ENCODE measurements at places on chromosomes 12 and 14.

DNA sequence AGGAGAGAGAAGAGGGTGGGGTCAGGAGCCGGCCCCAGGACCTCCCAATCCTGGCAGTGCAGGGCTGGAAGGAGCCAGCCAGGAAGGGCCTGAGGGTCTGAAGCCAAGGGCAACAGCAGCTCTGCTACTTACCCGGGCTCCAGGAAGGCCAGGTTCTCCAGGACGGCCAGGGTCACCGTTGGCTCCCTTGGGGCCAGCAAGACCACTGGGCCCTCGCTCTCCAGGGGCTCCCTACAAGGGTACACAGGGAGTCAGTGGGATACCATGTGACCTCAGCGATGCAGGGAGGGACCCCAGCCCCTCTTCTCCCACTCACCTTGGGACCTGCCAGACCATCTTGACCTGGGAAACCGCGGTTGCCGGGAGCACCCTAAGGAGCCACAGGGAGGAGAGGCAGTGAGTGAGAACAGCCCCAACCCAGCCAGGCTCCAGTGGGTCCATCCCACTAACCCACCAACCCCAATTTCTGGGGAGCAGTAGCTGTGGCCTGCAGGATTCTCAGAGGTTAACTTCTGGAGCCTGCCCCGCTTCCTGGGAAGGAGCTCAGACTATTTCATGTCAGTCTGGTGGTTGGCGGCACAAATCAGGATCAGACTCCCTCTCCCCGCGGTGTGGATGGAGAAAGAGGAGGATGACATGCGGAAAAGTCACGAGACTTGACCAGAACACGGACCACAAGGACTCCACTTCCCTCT is 18.5 kb downstream of the COL2A1 start:
- DNase-seq, result no peak

- DNase-seq, result no peak
These were observed 271.4 kb downstream of the NAV3 start for GRCh38 chr12:78101946-78102635.

- DNase-seq, result no peak
These were observed 775.0 kb downstream of the DIO2 start for GRCh38 chr14:79436335-79436734.

GRCh38 chr12:122730215-122731014 is at the start of gene HCAR1:
Gene HCAR1 (minus strand): TSS chr12:122730844. CDS start chr12:122730339, 505 bp downstream.
- DNase-seq, result no peak

DNA sequence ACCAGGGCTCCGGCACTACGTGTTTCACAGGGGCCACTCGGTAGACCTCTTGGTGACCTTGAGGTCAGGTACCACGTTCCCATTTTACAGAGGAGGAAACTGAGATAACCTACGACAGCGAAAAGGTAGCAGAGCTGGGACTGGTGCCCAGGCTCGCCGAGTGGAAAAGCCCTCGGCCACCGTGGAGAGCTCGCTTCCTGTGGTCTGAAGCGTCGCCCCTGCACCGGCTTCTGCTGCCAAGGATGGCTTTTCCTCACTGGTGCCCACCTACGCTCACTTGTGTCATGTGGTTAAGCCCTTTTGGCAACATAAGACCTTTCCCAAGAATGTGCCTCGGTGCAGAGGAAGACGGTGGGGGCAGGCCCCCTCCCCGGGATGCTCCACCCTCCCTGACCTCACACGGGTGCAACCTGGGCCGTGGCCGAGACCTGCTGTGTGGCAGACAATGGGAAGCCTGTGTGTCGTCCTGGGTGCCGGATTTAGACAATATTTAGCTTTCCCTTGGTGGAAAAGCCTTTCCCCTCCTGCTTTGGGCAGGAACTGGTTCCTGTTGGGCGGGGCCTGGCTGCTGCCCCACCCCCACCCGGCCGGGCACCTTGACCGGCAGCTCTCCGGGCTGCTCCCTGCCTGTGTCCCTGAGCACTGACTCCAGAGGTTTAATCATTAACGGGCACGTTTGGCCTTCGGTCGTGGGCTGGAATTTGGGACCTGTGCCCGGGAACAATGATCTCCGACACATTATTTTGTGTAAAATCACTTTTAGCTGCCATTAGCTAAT is 32.4 kb upstream of the PPP1R13B start:
- DNase-seq, result no peak

- DNase-seq, result no peak
These were observed 74.2 kb downstream of the TESC start for GRCh38 chr12:117024961-117025480.

DNA sequence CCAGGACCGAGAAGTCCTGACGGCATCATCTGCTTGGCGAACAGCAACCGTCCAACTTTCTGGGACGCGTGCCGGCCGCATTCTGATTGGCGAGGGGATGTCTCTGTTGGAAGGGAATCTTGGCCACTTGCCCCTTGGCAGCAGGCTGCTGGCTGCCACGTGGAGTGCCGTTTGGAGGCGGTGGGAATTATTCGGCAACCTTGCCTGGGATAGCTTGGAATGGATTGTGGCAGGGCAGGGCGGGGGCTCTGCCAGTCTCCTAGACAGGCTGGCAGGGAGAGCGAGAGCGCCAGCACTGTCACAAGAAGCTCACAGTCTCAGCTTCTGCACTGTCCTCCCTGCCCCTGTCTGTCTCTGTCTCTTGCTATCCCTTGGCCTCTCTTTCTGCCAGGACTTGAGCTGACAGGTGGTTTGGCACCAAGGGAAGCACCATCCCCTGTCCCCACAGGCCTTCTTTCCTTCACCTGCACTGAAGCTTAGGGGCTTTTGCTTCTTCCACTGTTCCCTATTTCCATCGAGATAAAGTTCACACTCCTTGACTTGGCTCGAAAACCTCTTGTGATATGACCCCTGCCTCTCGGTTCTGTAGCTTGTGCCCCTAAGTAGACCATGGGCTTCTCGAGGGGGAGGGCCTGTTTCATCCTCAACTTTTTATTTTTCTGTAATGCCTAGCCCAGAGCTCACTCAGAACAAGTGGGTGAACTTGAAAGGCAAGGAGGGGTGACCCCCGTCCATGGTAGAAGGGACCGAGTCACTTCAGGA is 201.9 kb downstream of the PHETA1 start:
- DNase-seq, result no peak

- DNase-seq, result no peak
These were observed 190.1 kb downstream of the BCL11B start for GRCh38 chr14:99081880-99082279.

DNA sequence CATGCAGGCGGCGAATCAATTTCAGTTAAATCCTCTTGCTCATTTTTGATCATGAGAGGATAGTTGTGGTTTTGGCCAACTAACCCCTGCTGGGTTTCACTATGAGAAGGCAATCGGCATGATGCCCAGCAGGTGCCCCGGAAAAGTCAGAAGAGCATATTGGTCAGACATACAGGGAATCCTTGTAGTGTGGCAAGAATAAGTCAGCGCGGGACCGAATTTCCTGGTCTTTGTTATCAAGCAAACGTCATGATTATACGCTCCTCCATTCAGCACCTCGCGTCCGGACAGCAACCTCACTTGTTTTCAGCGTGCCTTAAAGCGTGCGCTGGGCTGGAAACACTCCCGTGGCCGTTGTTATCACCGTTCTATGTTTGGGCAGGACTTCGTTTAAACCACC is 1.8 kb downstream of the TBC1D30 start:
- no peak for DNase-seq

GRCh38 chr14:92759679-92760523 is 11.5 kb upstream of the LGMN start:
- DNase-seq, result no peak

- DNase-seq, result no peak
These were observed 21.4 kb downstream of the SYNE2 start for GRCh38 chr14:63874223-63874622.

GRCh38 chr14:98062083-98062482 is 1209.9 kb downstream of the BCL11B start:
- DNase-seq, result no peak

- no peak for DNase-seq
These were observed 9.5 kb downstream of the TRAF3 start for GRCh38 chr14:102786768-102787167.

DNA sequence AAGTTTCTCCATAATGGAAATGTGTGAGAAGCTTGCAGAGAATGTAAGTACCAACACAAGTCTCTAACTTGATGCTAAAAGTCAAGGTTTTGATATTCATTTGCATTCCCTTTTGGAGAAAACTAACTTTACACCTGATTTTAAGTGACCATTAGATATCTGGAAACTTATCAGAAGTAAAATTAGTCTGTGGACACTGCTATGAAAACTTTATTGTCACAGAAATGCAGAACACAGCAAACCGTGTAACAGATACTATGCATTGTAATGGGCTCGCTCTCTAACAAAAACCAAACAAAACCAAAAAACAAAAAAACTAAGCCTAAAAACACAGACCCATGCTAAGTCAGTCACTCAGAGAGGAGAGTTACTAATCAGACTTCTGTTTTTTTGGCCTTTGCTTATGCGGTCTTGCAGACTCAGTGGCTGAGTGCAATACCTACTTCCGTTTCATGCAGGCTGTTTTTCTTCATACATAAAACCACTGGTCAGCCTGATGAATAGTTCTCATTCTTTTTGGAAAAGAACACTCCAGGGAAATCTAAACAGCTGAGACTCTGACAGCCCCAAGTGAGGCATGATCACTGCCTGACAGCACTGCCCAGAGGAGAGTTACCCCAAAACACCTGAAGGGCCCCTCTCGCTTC is 35.7 kb downstream of the NRDE2 start:
- no peak for DNase-seq

DNA sequence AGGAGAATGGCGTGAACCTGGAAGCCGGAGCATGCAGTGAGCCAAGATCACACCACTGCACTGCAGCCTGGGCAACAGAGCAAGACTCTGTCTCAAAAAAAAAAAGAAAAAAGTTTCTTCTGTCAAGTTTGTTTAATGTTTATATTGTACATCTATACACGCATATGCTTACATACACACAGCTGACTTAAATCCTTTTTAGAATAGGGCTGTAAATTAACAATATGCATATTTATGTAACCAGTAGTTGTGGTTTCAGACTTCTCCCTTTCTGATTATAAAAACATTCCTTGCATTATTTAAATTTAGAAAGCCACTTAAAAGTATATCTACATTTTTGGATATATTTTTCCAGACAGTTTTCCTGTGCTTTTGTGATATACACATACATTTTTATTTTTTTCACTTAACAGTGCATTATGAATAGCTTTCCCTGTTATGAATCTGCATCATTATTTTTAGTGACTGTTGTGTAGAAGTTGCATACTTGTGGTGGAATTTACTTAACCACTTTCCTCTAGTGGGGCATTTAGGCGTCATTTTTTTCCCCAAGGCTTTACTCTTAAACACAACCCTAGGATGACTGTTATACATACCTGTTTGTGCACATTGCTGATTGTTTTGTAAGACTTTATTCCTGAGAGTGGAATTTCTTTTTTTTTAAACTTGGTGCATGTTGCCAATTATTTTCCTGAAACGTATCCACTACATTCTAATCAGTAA is 29.4 kb downstream of the POLR3B start:
- DNase-seq, result no peak

DNA sequence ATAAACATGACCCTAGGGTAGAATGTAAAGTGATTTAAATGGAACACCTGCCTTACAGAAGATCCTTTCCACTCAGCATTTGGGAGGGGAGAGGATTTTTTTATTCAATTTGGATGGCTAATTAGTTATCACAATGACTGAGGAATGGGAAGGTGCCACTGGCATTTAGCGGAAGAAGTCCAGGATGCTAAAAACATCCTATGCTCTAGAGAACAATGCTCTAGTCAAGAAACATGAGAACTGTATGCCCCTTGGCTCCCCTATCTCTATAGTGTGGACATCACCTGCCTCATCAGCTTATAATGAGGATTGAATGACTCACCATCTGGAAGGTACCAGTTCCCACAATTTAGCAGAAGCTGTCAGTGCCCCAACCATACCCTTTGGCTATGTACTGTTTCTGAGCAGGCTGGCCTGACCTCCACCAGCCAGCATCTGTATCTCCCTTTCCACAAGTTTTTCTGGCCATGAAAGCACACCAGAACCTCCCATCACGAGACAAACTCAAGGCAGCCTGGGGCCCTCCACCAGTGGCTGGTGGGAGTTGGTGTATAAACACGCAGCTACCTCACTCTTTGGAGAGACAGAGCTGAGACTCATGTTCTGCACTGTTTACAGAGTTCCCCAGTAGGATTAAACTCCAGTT is 109.7 kb upstream of the VASH1 start:
- no peak for DNase-seq

DNA sequence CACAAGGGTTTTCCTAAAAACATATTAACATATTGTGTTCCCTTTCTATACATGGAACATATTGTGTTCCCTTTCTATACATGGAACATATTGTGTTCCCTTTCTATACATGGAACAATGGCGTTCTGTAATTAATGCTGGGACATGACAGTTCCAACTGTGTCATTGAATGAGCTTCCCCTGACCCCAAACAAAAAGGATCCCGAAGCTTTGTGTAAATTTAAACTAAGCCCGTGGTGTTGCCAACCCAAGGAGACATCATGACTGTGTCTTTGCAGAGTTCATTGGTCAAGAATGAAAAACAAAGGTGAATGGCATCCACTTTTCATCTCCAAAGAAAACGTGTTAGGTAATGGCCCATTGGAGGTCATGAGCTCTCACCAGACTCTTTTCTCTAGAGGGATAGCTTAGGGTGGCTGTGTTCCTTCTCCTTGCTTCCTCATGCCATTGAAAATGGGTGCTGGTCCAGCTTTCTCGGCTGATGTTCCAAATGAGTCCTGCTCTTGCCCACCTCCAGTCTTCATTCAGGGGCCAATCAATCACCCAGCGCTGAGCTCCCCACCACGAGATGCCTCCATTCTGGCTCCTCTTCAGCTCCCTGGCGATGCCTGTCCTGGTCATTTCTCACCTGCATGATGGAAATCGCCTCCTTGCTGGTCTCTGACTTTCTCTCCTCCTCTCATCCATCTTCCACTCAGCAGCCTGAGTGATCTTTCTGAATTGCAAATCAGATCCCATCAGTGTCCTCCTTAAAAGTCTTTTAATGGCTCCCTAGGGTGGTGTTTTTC is 156.1 kb downstream of the VRK1 start:
- no peak for DNase-seq

GRCh38 chr12:10563966-10564365 is 49.4 kb downstream of the MAGOHB start:
- no peak for DNase-seq

DNA sequence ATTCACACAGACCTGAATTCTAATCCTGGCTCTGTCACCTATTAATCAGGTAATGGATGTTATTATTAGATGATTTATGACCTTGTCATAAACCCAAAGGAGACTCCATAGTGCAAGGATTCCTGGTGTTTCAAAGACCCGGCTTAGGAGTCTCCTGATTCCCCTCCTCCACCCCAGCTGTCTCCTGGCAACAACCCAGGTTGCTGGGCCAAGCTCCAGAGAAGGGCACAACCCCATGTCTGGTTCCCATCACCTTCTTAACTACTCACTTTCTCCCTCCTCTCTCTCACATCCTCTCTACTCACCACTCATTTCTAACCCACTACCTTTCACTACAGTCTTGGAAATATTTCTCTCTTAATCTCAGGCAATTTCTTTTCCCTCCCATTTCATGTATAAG is 41.6 kb downstream of the RHOJ start:
- no peak for DNase-seq

DNA sequence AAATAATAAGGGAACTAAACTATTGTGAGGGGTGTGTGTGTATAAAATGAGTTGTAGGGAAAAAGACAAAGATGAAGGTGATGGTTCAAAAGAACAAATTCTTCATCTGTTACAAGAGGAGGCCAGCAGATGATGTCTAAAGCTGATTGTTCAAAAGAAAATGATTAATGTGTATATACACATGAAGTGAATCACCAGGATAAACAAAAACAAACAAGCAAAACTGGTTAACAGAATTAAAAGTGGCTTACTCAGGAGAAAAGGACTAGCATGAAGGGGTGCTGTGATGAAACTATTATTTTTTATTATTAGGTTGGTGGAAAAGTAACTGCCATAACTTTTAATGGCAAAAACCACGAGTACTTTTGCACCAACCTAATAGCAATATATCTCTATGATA is 348.4 kb downstream of the BCL11B start:
- DNase-seq, result no peak

GRCh38 chr14:70203686-70204085 is 14.9 kb upstream of the SLC8A3 start:
- DNase-seq, result no peak

Measured in HS-5 (cell line).